ENCODE measurements at places on chromosomes 2 and 18.

- no peak for DNase-seq
Observed at GRCh38 chr2:204268971-204269370, 276.3 kb upstream of the PARD3B start.

DNA sequence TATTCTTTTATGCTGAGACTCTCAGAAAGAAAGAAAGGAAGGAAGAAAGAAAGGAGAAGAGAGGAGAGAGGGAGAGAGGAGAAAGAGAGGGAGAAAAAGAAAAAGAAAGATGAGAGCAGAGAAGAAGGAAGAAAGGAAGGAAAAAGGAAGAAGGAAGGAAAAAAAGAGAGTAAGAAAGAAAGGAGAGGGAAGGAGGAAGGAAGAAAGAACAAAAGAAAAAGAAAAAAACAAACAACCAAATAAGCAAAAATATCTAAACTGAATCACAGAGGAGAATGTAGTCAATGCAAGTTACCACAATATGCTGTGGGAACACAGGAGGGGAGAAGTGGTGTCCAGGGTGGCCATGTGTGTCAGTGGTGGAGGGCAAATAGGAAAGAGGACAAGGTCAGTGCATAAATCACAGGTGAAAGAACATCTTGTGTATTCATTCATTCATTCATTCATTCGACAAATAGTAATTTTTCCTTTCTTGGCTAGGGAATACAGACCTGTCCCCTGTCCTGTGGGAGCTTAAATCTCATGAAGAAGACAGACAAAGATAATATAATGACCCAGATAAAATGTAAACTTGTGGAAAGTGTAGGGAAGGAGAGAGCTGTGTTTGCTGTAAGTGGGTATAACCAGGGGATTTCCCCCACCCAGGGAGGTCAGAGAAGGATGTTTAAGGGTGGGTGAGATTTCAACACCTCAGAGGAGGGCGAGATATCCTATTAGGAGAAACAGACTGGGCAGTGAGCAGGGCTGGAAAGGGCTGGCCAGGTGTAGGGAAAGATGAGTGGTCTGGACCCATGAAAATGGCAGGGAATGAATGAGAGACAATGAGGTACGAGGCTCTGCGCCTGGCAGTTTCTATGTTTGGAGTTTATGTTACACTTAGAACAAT is 50.7 kb downstream of the IL1R2 start:
- DNase-seq = no peak

- no peak for DNase-seq
Observed at GRCh38 chr2:232432598-232433184, 23.3 kb upstream of the ALPI start.

DNA sequence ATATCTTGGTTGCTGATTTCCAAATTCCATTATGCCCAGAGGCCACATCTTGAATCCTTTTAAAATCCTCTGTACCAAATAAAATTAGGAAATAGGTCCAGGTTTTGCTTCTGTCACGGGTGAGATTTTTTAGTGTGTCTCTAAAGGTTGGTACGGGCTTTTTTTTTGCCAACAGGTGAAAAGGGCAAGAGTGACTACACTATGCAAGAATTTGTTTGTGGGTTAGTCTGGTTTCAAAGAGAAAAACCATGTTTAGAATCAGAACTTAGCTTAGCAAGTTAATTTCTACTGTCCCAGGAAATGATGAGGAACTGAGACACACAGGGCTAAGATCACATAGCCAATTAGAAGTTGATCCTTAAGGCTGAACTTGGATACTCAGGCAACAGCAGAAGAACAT is 41.7 kb downstream of the POLR1A start:
- DNase-seq = peak; percentile 10

DNA sequence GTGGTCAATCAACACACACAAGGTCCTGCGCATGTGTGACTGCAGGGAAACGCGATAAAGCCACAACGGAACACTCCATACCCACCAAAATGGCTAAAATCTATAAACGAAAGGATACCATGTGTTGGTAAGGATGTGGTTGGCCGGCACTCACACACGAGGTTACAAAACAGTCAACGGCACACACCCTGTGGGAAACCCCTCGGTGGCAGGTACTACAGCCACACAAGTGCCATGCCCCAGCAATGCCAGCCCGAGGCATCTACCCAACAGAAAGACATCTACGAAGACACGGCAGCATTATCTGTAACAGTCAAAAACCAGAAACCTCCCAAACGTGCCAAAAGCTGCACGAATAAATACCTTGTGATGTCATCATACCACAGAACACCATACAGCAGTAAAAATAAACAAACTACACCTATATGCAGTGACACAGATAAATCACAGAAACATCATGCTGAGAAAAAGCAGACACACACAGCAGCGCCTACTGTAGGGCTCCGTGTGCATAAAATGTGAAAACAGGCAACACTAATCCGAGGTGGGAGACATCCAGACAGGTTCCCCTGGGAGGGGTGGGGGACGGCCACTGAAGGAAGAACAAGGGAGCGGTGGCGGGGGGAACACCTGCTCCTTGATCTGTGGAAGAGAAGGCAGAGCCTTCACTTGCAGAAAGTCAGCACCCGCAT is 36.7 kb downstream of the HDAC4 start:
- no peak for DNase-seq

- DNase-seq = no peak
Observed at GRCh38 chr2:170481201-170481600, 233.9 kb upstream of the SP5 start.

DNA sequence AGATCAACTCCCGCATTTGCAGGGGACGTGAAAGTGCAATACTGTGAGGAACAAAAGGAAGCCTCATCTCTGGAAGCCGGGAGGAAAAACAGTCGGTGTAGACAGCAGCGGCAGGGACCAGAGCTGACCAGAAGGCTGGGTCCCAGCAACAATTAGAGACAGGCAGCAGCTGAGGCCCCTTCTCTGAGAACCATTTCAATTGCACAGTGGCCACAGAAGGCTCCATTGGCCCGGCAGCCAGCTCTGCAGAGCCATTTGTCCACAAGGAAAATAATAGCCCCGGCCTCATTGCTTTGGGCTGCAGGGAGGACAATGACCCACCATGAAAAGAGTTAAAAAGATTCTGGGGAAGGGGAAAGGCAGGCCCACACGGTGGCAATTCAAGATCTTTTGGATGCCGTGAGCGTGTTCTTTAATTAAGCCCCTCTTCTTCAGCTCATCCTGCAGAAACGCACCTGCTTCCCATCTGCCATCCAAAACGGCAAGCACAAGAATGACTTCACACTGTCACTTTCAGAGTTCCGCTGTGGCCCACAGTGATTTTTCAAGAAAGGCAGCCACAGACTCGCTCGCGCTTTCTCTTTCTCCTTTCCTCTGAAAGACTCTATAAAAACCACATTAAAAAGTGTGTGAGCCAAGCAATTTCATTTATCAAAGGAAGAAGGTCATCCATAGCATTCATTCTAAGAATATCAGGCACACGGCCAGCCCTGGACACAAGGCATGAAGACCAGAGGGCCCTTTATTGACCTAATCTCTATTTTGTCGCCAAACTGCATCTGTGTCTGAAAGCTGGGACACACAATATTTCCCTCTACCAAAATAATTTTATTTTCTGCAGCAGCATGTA is 293.6 kb downstream of the SOX11 start:
- peak; percentile 12 for DNase-seq

DNA sequence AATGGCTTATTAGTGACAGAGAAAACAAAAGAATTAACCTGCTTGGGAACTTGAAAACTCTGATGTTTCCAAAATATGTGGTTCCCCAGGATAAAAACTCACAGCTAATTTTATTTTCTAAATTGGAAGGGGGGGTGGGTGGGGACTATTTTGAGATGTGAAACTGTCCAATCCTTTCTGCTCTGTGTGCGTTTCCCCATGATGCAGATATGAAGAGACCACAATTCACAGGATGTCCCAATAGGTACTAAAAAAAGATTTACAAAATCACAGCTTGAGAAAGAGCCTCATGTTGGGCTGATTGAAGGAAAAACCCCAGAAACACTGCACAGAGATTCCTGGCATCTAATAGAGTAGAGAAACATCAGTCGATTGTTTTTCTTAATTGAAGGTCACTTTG is 273.2 kb downstream of the ARHGAP15 start:
- DNase-seq = no peak

- DNase-seq = peak; percentile 18
Observed at GRCh38 chr2:68345129-68345875, 19.8 kb upstream of the PLEK start.

DNA sequence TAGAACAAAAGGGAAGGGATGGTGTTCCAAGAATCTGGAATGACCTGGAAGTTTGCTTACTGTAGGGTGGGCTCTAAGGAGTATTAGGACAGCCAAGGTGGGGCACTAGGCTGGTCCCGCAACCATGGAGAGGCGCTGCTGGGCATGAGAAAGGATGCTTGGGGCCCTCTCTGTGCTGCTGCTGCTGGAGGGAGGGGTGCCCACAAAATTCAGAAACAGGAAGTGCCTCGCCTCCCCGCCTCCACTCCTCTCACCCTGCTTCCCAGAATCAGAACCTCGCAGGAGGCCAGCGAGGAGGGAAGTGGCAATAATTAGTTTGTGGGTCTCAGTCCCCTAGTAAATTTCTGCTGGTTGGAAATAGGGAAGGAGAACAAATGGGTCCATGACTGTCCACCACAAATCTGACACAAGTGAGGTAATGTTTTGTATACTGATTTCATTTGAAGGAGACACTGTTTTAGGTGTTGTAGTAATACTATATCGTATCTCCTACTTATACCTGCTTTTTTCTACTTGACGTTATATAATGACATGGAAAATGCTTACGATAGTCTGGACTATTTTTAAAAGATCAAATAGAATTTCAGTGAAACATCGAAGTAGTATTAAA is 7.9 kb upstream of the PDCL3 start:
- no peak for DNase-seq

GRCh38 chr2:27720004-27720551 is 51.4 kb upstream of the MRPL33 start:
- no peak for DNase-seq

DNA sequence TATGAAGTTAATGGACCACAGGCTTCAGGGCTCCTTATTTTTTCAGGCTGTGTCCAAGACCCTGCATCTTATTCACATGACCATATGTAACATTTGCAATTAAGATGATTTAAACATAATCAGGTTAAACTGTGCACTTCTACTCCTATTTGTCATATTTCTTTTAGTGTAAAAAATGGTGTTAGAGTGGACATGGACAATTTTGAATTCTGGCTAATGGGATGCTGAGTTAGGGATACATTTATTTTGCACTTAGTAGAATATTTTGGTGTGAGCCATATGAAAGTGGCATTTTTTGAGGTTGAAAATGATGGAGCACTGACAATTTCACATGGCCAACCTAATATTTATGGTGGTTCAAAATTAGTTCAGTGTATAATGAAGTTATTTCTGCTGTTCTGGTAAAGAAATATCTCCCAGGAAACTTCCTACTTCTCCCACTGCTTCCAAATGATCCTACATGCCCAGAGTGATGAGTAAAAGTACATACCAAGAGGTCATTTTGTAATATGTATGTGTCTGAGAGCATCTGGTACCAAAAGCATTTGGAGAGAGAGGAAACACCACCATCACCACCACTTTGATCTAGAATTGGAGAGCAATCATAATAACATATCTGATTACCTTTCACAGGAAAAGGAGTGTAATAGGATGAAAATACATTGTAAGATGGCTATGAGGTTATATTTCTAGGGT is 36.0 kb downstream of the GULP1 start:
- no peak for DNase-seq

DNA sequence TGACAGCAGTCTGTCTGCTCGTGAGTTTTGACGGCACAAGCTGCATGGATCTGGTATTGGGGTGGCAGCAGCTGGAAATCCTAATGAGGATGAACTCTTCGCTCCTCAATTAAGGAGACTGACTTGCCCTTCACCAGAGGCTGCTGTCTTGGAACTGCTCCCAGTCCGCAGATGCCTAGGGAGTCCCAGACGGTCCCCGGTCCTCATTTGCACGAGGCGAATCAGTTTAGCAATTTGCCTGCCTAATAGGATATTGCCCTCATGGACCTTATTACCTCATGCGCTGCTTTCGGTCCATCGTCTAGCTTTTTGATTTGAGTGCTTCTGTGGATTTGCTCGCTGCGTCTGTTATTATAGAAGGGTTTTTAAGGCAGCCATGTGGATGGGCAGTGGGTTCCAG is 40.6 kb downstream of the ASAP2 start:
- DNase-seq = no peak

DNA sequence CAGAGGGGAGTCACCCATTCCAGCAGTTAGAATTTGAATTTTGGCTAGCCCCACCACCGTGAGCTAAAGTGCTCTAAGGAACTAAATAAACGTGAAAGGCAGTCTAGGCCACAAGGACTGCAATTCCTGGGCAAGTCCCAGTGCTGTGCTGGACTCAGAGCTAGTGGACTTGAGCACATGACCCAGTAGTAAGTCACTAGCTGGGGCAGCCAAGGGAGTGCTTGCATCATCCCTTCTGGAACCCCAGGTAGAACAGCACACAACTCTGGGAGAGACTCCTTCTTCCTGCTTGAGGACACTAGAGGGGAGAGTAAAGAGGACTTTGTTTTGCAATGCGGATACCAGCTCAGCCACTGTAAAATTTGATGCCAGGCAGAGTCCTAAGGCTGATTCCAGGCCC is 672.2 kb downstream of the CPS1 start:
- DNase-seq = no peak

GRCh38 chr18:63894106-63894772 is 6.7 kb downstream of the SERPINB2 start:
- no peak for DNase-seq

GRCh38 chr2:132902626-132903025 is 232.6 kb upstream of the LYPD1 start:
- DNase-seq = no peak

DNA sequence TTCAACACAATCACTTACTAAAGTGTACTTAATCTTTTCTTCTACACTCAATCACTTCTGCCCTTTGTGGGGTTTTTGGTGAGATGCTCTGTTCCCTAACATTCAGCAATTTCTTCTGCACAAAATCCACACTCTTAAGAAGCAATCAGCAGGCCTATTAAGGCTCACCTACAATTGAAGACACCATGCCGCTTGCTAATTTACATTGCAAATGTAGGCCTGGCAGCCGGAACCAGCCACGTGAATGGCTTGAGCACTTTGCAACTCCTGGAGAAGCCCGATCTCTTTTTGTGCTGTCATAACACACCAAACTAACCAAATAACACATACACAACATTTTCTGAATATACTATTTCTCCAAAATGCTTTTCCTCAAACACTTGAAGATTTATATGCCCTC is 66.3 kb downstream of the NYAP2 start:
- no peak for DNase-seq

GRCh38 chr2:182933629-182934028 is 67.2 kb upstream of the FRZB start:
- no peak for DNase-seq
